Stimulated activated CD8-positive, alpha-beta memory T cell treated with anti-CD3 and anti-CD28 coated beads, Interleukin-4, amount 100 ng/mL, for 4 hours (primary cell): ENCODE measurements at places on chromosomes 7 and 10.

GRCh38 chr7:17319164-17320101, 21.0 kb downstream of the AHR start:
- no peak for DNase-seq

- DNase-seq = no peak
These were observed 115.8 kb upstream of the LANCL2 start for GRCh38 chr7:55249332-55249731.

GRCh38 chr10:31098046-31098445, 66.4 kb upstream of the ZNF438 start:
- DNase-seq = no peak

GRCh38 chr7:20796500-20796899, 9.8 kb upstream of the SP8 start:
- no peak for DNase-seq

DNA sequence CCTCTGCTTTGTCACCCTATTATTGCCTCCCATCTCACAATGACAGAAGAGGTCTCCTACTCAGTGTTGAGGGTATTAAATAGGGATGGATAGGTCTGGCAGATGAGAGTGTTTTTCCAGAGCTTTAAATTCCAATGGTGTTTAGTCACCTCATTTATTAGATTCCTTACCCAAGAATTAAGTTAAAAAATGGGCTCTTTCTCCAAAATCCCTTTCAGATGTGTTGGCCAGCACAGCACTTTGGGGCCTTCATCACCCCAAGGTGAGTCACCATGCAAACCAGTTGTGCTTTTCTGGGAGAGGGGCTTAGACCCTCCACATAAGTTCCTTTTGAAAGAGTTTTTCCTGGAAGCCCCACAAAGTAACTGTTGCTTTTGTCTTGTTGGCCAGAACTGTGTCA, 78.4 kb downstream of the CYP26A1 start:
- DNase-seq = no peak

GRCh38 chr10:92479547-92479946, 94.3 kb downstream of the IDE start:
- no peak for DNase-seq

- no peak for DNase-seq
These were observed 98.9 kb upstream of the NANOS1 start for GRCh38 chr10:118930614-118931013.

DNA sequence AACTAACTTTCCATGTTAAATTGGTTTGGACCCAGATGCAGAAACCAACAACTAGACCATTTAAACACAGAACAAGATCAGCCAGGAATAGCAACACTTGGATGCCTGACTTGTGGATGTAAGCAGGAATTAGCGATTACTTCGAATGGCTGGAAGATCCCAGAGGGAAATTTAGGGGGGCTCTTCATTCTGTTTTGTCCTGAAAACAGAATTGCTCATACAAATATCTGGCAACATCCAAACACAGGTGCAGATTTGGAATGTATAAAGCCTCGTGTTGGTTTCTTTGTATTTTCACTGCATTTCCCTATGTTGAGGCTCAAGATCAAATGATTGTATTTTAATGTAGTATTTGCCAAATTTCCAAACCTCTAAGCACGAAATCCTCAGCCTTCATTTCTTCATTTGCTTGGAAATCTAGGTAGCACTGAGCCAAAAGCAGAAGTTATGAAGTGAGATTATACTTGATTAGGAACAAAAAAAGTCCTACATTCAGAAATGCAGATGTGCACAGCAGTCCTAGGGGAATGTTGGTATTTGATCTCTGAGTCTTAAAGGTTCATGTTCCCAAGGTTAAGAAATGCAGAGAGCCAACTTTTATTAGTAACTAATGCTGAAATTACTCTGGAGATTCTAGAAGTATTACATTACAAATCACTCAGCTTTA, 248.7 kb upstream of the TCF7L2 start:
- DNase-seq = no peak

GRCh38 chr7:75639886-75640190, 98.9 kb downstream of the HIP1 start:
- no peak for DNase-seq

- no peak for DNase-seq
These were observed 175.1 kb downstream of the COBL start for GRCh38 chr7:51141451-51142003.

- DNase-seq = no peak
These were observed 351.1 kb upstream of the MYO3A start for GRCh38 chr10:25582961-25583360.

DNA sequence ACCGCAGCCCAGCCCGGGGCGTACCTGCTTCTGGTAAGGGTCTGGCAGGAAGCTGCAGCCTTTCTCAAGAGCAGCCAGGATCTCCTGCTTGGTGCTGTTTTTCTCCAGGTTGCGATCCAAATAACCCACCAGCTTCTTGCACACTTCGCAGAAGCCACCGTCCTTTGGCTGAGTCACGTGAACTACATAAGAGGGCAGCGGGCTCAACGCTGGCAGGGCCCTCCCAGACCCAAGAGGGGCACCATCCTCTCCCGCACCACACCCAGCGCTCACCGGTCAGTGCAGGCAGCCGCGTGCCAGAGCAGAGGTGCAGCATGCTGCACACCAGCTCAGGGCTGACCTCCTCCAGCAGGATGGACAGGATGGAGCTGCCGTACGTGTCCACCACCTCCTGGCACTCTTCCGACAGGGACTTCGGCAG, 31.6 kb downstream of the PSAP start:
- no peak for DNase-seq

GRCh38 chr7:77329466-77330168, 86.5 kb downstream of the GSAP start:
- no peak for DNase-seq

- DNase-seq = no peak
These were observed 28.1 kb upstream of the PLXDC2 start for GRCh38 chr10:19788075-19788686.

- DNase-seq = no peak
These were observed 105.1 kb downstream of the GATA3 start for GRCh38 chr10:8159341-8160165.

DNA sequence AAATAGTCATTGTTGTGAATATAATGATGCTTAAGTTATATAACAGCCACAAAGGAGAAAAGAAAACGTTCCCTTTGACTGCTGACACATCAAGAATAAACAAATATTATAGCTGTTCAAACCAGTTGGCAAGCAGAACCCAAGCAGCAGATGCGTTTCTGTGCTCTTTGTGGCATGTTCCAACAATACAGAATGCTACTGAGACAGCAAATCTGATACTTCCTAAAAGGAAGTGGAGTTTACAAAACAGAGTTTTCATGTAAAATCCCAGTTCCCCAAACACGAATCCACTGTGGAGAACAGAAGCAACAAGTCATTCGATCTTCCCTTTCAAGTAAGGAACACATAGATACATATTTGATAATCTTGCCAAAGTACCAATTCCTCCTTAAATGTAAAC, 170.9 kb upstream of the ASAH2 start:
- DNase-seq = no peak

- DNase-seq = no peak
These were observed 16.6 kb upstream of the TMEM236 start for GRCh38 chr10:17735166-17735941.

DNA sequence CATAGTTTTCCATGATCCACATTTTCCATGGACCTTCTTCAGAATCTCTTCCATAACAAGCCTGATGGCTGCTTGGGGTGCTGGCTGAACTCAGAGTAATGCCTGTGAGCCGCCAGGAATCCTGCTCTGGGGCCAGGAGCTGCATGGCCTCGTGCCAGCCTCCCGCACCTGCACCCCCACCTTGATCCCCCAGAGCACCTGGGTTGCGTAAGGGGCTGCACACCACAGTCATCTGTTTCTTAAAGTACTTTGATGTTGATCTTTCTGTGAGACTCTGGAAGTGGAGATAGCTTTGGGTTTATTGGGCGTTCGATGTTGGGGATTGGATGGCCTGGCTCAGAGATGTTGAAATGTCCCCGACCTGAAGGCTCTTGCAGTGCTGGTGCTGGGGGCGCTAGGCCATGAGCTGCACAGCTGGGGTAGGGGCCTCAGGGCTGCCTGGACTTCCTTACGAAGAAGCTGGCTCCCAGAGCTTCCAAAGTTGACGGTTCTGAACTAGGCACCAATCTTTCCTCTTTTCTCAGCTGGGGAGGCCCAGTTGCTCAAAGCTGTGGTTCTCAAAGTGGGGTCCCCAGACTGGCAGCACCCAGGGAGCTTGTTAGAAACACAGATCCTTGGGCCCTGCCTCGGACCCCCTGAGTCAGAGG, 534.0 kb downstream of the DNAJB6 start:
- DNase-seq = no peak

- DNase-seq = no peak
These were observed 22.7 kb downstream of the RAMP3 start for GRCh38 chr7:45180084-45180986.

GRCh38 chr7:5170251-5170650, 19.8 kb upstream of the WIPI2 start:
- DNase-seq = no peak

GRCh38 chr10:13945390-13946208, 358.8 kb downstream of the PRPF18 start:
- no peak for DNase-seq

DNA sequence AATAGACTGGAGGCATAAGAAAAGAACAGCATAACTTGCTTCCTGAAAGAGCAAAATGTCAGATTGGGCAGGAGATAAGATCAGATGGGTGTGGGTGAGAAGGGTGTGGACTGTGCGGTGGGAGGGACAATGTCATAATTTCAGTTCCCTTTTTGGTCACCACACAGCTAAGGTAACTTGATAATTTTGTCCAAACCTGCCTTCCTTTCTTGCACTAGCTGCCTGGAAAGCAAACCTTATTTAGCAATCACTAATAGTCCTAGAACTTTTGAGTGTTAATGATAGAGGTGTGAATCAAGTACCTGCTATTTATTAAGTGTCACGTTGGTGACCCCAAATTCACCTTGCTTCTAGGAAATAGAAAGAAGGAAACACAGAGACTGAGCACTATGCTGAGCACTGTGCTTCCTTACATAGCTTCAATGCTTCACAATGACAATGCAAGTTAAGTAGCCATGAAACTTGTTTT, 72.4 kb upstream of the SP4 start:
- DNase-seq = peak; percentile 19

DNA sequence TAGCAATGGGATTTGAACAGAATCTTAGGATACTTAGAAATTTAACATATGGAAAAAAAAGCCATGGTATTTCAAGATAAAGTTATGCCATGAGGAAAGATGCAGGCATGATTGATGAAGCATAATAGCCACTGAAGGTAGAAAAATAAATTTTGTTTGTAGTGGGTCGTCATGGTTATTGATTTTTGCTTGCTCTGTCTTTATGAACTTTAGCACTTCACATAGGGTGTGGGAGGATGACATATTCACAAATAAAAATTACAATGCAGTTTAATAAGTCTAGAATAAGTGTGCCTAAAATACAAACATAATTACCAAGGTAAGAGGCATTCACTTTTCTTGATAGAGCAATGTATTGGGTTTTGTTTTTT, 129.1 kb upstream of the SEMA3E start:
- no peak for DNase-seq

DNA sequence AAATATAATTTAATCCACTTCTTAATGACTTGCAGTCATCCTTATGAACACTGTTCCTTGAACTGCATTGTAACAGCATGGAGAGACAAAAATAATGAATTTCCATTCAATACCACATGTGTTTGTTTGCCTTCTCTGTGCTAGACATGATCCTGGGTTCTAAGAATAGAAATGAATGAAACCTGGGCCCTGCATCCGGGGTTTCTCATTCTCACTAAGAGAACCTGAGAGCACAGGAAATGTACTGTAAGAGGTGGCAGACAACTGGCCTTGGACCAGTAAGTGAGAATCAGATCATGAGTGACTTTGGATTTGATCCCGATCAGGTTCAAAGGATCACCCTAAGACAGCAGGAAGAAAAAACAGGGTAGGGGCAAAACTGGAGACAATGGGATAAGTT, 37.2 kb upstream of the CUL1 start:
- no peak for DNase-seq

GRCh38 chr10:59757966-59758365, 4.7 kb upstream of the MRLN start:
- DNase-seq = no peak

GRCh38 chr10:60277656-60278055, 112.0 kb downstream of the ANK3 start:
- no peak for DNase-seq

- no peak for DNase-seq
These were observed 169.7 kb downstream of the NRF1 start for GRCh38 chr7:129780974-129781927.

- DNase-seq = no peak
These were observed 8.6 kb downstream of the SCIN start for GRCh38 chr7:12578930-12579640.

GRCh38 chr10:90884431-90884830, 12.7 kb downstream of the RPP30 start:
- DNase-seq = no peak

DNA sequence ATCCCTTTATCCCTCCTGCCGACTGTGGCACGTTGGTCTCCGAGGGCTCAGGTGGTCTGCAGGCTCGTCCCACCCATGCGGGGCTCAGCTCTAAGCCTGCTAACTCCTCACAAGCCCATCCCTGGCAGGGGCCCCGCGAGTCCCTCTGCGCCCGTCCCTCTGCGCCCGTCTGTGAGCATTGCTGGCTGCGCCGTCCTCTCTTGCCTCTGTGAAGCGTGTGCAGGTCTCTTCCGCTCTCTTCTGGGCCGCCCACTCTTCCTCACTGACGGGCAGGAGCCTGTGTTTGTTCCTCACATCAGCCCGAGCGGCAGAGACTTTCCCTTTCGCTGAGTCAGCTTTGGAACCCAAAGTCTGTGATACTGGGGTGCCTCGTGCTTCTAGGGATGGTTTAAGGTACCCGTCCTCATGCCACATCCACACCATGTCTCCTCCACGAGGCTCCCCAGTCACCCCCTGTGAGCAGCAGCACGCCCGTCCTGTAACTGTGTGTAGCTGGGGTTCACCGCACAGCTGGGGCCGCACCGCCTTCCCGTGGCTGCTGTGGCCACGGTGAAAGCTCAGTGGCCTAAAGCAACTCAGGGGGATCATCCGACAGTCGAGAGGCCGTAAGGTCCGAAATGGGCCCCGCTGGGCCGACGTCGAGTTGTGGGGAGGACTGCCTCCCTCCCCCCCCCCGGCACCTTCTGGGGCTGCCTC, 35.5 kb downstream of the ADGRA1 start:
- no peak for DNase-seq

DNA sequence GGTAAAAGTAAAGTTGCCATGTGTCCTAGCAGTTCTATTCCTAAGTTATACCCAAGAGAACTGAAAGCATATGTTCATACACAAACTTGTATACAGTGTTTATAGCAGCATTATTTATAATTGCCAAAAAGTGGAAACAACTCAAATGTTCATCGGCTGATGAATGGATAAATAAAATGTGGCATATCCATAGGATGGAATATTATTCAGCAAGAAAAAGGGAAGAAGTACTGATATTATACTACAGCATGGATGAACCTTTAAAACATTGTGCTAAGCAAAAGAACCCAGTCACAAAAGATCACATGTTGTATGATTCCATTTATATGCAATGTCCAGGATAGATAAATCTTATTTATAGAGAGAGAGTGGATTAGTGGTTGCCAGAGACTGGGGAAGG, 68.9 kb downstream of the NRF1 start:
- DNase-seq = no peak

GRCh38 chr10:17368708-17369272, 85.6 kb downstream of the ST8SIA6 start:
- DNase-seq = no peak
